HCEC 1CT (cell line): ENCODE measurements at places on chromosomes 6 and 20.

- no peak for DNase-seq
Measured at GRCh38 chr6:144753023-144753705, 468.0 kb downstream of the UTRN start.

- no peak for DNase-seq
Measured at GRCh38 chr6:65638047-65638831, 68.8 kb downstream of the EYS start.

DNA sequence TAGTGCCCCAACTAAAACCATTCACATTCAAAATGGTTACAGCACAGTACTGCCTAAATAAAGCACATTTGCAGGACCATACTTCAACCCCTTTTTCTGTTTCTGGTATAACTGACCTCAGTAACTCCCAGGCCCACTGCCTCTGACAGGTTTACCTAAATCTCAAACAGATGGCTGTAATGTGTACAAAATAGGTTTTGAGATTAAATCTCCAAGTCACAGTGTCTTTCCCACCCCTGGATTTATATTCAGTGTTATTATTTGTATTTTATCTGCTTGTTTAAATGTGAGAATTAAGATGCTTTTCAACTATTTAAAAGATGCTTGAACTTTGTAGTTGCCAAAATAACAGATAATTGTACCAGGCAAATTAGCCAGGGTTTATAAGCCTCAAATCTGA is 4.7 kb upstream of the KIF6 start:
- DNase-seq, result no peak

DNA sequence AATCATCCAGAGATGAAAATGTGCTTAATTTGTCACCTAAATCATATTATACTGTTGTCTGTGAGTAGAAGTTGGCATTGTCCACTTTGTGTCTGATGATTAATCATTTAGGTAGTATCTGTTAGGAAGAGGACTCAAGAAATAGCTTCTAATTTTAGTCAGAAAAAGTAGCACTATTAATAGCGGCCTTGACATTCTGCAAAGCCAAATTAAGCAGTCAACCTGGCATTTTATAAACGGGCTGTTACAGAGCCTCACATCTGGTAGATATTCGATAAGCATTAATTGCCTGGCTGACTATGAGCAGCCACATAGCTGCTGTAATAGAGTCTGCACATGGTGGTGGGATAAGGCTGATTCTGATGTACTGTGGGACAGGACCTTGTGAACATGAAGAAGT is 99.5 kb downstream of the KLHL32 start:
- DNase-seq, result no peak

DNA sequence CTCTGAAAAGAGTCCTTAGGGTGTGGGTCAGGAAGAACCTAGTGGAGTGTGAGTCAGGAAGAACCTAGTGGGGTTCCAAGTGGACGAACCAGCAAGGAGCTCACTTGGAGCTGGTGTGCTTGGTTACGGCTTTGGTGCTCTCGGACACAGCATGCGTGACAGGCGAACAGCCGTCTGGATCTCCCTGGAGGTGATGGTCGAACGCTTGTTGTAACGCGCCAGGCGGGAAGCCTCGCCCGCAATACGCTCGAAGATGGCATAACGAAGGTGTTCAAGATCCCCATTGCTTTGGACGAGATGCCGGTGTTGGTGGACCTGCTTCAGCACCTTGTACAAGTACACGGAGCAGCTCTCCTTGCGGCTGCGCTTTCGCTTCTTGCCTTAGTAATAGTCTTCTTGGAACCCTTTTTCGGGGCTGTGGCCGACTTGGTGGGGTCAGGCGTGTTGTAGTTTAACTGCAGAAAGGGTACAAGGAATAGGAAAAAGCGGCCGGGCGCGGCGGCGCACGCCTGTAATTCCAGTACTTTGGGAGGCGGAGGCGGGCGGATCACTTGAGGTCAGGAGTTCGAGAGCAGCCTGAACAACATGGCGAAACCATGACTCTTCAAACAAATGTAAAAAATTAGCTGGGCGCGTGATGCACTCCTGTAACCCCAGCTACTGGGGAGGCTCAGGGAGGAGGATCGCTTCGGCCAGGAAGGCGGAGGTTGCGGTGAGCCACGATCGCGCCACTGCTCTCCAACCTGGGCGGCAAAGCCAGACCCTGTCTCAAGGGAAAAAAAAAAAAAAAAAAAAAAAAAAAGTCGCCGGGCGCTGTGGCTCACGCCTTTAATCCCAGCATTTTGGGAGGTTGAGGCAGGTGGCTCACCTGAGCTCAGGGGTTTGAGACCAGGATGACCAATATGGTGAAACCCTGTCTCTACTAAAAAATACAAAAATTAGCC is 48.0 kb downstream of the OR2B2 start:
- DNase-seq, result peak; percentile 22

DNA sequence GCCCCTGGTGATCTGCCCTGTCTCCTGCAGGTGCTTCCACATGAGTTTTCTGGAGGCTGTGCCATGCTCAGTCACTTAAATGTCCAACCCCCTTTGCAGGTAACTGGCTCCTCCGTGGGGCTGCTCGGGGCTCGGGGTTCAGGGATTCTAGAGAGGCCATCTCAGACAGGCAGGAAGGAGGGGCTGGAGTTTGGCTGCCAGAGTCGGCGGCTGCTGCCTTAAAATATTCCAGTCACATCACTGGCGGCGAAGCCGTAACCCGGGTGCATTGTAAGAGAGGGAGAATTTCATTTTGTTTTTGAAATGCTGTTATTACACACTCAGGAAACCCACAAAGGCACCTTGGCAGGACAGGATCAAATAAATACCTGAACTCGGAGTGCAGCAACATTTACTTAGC is 212.9 kb upstream of the PMEPA1 start:
- DNase-seq, result no peak

GRCh38 chr20:20611167-20611566 is 101.3 kb downstream of the RALGAPA2 start:
- DNase-seq, result no peak

GRCh38 chr6:32267035-32267434 is 43.2 kb upstream of the NOTCH4 start:
- DNase-seq, result no peak
